ENCODE measurements at places on chromosomes 13 and 19.

DNA sequence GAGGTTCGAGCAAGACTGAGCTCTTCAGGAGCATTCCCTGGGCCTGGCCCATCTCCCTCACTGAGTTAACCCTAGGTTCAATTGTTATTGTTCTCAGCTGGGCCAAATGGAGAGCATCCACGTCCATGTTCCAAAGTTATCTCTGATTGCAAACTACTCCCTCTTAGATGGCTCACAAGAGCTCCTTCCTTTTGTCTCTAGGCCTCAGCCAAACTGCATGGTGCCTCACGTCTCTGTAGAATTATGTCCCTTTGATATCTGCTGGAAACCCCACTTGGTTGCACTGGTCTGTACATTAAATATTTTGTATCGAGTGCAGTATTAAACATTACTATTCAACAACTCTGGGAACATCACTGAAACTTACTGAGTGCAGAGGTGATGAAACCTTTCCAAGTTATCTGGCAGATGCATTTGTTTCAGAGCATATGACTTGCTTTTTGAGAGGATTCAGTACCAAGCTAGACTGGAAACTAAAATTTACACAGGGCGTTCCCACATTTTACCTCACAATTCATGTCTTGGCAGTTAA lies 38.1 kb downstream of the DOCK9 start:
- DNase-seq, result peak; percentile 51

GRCh38 chr13:107764046-107764445 lies 451.3 kb downstream of the LIG4 start:
- DNase-seq, result no peak

DNA sequence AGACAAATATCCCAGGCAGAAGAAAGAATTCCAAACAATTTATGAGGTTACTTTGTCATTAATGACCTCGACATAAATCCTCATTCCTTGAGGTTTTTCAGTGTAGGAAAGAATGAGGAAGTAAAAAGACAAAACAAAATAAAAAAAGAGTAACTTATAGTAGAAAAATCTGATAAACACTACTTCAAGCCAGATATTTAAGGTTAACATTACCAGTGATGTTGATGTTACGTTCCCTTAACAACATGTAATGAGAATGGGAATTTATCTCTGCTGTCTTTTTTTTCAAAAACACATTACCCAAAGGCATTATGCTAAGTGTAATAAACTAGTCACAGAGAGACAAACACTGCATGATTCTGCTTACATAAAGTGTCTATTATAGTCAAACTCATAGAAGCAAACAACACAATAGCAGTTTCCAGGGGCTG lies 935.1 kb downstream of the SLITRK1 start:
- DNase-seq, result peak; percentile 3

- DNase-seq, result peak; percentile 6
Observed at GRCh38 chr19:44003461-44004009, 778 bp downstream of the ZNF230 start.

- DNase-seq, result no peak
Observed at GRCh38 chr13:27860743-27861142, 59.1 kb upstream of the PDX1 start.

GRCh38 chr13:44311011-44311780 lies 62.4 kb upstream of the SERP2 start:
- peak; percentile 55 for DNase-seq

DNA sequence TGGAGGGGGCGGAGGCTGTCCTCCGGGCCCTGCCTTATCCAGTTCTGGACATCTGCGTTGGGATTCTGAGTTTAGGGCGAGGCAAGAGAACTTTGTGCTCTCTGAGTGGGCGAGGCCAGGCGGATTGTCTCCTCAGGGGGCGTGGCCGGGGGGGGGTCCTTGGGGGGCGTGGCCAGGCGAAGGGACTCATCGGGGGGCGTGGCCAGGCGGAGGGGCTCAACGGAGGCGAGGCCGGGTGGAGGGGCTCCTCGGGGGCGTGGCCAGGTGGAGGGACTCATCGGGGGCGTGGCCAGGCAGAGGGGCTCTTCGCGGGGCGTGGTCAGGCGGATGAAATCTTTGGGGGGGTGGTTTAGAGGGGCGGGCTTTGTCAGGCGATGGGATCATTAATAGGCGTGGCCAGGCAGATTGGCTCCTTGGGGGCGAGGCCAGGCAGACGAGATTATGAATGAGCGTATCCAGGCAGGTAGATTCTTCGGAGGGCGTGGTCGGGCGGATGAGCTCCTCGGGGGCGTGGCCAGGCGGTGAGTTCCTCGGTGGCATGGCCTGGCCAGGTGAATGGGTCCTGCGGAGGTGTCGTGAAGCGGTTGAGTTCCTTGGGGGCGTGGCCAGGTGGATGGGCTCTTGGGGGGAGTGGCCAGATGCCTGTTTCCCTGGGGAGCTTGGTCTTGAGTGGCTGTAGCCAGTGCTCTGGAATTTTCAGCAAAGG lies 10.3 kb upstream of the CACNG7 start:
- DNase-seq, result no peak

GRCh38 chr19:33152176-33152575 lies 20.3 kb downstream of the WDR88 start:
- peak; percentile 45 for DNase-seq

- no peak for DNase-seq
Observed at GRCh38 chr19:17236811-17237543, 8.7 kb downstream of the NR2F6 start.

DNA sequence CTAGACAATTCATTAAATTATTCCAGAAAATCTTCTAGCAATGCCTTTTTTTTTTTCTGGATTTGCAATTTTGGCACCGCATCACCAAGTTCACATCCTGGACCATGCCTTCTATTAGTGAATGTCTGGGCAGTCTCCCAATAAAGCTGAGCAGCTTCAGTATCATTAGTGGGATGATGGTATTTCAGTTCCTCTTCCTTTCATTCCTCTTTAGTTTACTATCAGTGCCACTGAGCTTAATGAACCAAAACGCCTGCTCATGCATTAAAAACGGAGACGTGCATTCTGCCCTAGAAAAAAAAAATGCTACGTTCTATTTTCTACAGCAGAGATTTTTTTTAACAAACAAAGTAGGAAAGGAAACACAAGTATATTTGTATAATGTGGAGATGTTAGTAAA lies 343.0 kb downstream of the PCDH9 start:
- DNase-seq, result peak; percentile 48

DNA sequence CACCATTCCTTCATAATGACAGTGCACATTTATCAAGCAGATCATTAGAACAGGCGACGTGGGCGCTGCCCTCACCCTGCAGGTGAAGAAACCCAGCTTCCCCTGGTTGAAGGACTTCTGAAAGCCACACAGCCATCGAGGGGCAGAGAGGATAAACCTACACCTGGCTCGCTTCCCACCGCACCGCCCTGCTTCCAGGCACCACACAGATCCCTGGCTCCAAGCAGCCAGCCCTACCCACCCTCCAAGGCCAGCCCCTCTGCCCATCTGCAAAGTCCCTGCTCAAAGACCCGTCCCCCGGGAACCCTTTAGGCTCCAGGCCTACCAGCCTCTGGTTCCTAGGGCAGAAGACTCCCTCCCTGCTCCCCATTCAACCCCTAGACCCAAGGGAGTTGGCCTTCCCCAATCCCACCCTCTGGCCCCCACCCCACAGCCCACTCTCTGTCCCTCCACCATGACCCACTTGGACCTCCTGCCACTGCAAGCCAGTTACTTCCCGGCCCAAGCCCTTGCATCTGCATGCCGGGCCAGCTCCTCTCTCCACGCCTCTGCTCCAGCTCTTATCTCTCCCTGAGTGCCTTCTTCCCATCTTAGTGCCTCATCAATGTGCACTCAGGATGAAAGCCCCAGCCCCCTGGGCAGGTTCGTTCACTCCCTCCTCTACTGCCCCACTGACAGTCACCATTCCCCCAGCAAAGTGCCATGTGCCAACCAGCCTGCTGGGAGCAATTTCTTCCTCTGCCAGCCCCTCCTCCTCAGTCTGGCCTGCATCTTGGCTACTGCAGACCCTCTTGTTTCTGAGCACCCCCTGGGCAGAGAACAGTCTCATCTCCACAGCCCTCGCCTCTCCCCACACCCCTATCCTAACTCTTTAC lies 28.0 kb downstream of the PEPD start:
- DNase-seq, result no peak

GRCh38 chr13:51721496-51721895 lies 82.5 kb downstream of the DHRS12 start:
- no peak for DNase-seq

DNA sequence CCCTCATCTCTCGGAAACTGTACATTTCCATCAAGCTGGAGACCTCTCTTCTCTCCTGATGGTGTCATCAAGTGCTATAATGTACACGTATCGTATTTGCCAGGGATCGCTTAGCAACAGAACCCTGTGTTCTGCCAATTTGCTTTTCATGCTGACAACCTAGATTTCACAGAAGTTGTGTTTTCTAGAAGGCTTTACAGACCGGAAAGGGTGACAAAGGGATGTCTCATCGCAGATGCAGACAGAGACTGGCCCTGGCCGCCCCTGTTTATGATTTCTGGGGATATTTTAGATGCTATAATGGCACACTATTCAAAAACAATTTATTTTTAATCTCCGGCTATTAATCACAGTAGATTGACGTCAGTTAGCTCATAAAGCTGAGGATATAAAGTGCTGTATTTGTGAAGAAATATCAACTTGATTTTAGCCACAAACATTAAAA lies 291.4 kb downstream of the IRS2 start:
- DNase-seq, result peak; percentile 94

DNA sequence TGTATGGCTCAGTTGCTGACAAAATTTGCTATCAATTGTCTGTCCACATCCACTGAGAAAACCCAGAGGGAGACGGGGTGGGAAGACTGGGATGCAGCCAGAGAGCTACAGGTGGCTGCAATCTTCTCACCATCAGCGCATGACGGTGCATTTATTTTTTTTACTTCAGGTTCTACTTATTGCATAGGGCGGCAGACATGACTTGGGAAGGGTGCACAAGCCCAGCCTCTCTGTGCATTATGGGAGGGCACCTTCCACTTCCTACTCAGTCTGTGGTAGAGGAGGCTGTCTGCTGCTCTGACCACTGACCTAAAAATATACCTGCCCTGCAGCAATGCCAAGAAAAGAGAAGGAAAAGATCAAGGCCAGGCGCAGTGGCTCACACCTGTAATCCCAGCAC lies 73.1 kb downstream of the ABCC4 start:
- no peak for DNase-seq

- DNase-seq, result no peak
Observed at GRCh38 chr19:48639483-48640375, 2.5 kb upstream of the DBP start.

DNA sequence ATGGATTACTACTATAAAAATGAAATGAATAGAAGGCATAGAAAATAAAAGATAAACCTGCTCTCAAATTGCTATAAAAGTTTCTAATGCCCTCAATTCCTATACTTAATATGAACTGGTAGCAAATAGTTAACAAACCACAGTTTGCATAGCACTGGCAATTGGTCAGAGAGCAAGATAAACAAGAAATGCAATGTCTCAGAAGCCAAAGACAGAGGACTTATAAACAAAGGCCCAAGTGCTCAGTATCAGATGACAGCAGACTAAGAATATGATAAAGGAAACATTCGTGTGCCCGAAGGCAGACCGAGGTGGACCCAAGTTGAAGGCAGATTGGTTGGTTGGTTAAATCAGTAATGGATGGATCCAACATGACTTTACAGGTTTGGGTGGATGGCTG lies 50.6 kb downstream of the IPO5 start:
- DNase-seq, result peak; percentile 48

GRCh38 chr13:47673009-47673850 lies 327.8 kb downstream of the SUCLA2 start:
- peak; percentile 95 for DNase-seq

DNA sequence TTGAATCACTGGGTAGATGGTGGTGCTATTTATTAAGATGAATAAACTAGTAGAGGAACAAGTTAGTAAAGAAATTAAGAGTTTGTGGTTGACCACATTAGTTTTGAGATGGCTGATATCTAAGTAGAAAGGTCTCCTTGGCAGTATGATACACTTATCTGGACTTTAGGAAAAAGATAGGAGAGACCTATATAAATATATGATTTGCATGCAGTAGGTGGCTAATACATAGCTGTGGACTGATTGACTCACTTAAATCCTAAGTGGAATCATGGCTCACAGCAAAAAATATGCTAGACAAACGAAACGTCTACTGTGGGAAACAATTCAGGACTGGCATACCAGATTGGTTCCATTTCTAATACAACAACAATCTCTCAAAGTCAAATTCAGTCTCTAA lies 92.0 kb downstream of the CAB39L start:
- DNase-seq, result no peak

DNA sequence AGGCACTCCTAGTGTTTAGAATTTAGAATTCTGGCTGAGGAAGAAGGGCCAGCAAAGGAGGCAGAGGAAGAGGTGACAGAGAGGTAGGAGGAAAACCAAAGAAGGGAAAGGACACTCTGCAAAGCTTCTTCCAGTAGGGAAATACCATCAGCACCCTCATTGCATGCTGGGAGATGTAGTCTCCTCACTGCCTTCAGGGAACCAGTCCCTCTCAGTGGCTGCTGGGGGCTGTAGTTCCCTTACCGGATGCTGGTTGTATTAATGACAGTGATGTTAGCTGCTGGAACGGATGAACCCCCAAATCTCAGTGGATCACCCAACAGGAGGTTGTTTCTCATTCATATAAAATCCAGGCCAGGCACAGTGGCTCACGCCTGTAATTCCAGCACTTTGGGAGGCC lies 10.1 kb downstream of the GRIN2D start:
- peak; percentile 72 for DNase-seq

GRCh38 chr13:50410921-50411746 lies 395.9 kb downstream of the KCNRG start:
- DNase-seq, result peak; percentile 75

DNA sequence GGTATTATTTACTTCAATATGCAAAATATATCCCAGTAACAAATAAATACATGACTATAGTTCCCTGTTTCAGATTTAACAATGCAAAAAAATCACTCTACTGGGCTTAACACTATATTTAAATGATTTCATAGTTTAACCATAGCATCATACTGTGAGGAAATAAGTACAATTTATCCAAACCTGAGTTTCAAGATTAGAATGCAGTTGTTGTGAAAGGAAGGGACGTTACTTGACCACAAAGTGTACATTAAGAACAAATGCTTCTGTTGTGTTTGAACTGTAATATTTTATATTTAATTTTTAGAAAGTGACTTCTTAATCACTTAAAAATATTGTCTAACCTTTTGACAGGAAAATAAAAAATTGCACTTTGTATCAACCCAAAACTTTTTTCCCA lies 1747.9 kb upstream of the SPRY2 start:
- peak; percentile 3 for DNase-seq

DNA sequence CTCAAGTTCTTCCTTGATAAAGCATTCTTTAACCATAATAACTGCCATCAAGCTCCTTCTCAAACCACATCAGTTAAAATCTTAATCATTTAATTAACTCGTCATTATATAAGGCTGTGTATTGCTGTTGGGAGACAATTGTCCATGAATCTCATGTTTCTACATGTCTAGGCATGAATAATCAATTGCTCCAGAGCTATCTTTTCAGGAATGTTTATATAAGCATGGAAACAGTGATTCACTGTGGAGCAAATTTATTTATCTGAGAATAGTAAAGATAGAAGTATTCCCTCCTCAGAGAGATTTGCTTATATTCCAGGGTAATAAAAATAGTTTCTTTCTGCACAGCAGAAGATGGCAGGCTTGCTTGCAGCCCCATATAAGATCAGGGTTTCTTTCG lies 71.1 kb downstream of the CBY2 start:
- no peak for DNase-seq

GRCh38 chr13:23656637-23657371 lies 86.6 kb downstream of the TNFRSF19 start:
- DNase-seq, result peak; percentile 77

All from fibroblast of pulmonary artery (primary cell).